Renal cortical epithelial cell (primary cell): ENCODE measurements at places on chromosomes 13 and 19. TPM values are rescaled to one million over a fixed set of nuclear protein-coding genes. Genes with fewer than 3 reads are reported as not detected.

The C19orf38 gene
- 0.85 TPM in 1 of 2 replicates, not detected in the other for total RNA-seq

DNA sequence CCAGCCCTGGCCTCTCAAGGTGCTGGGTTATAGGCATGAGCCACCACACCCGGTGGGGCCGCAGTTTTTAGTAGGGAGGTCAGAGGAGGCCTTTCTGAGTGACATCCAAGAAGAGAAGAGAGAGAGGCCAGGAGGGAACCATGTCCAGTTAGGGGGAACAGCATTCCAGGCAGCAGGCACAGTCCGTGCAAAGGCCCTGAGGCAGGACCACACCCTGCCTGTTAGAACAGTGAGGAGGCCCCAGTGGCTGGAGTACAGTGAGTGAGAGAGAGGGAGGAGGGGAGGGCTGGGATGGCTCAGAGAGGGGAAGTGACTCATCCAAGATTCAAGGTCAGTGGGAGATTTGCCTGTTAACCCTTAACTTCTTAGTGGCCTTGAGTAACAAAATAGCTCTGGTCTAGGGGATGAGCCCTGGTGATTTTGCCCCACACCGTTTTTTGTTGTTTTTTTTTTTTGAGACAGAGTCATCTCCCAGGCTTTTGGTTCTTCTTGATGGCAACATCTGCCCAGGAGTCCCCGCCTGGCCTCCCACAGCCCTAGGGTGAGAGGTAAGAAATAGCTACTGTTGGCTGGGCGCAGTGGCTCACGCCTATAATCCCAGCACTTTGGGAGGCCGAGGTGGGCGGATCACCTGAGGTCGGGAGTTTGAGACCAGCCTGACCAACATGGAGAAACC is 2.7 kb upstream of the PLIN3 start:
- peak; percentile 91 for DNase-seq

- DNase-seq = no peak
These were observed 6.9 kb downstream of the ZNF490 start for GRCh38 chr19:12603714-12604113.

DNA sequence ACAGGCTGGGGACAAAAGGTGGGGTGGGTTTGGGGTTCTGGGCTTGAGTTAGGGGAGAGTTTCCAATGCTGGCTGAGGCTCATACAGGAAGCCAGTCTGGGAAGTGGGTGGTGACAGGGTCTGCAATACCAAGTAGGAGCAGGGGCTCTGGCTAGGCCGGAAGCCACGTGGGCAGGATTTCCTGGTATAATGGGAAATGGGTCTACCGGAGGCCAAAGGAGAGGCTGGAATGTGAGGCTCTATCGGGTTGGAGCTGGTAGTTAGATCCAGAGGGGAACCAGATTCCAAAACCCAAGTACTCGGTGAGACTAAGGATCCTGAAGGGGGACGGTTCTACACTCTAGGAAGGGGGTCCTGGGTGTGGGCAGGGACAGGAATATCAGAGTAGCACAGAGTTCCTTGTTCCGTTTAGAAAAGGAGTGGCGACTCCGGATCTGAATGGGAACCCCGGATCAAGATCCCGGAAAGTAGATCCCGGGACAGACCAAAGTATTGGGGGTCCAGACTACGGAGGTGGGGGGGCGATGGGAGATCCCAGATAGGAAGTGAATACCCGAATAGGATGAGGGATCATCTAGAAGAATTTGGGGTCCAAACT is 802 bp downstream of the CDC37 start:
- DNase-seq = no peak
